AG08396 (cell line): ENCODE measurements at places on chromosomes 16 and 17.
A peak's percentile ranks its signal among the peaks of the same experiment; 100 is the strongest.

- DNase-seq = no peak
These were observed 4.7 kb downstream of the VAC14 start for GRCh38 chr16:70796301-70796700.

DNA sequence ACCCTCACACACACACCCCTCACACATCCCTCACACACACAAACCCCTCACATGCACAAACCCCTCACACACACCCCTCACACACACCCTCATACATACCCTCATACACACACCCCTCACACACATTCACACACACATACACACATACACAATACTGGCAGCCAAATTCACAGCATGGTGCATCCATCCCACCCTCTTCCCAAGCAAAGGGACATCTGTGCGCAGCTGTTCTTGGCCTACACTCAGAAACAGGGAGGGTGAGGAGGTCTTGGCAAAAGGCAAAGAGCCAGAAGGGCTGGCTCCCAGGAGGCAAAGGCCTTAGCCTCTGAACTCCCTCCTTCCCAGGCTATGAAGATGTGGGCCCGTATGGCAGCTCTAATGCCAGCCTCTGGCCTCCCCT lies 23.4 kb downstream of the C17orf67 start:
- no peak for DNase-seq

DNA sequence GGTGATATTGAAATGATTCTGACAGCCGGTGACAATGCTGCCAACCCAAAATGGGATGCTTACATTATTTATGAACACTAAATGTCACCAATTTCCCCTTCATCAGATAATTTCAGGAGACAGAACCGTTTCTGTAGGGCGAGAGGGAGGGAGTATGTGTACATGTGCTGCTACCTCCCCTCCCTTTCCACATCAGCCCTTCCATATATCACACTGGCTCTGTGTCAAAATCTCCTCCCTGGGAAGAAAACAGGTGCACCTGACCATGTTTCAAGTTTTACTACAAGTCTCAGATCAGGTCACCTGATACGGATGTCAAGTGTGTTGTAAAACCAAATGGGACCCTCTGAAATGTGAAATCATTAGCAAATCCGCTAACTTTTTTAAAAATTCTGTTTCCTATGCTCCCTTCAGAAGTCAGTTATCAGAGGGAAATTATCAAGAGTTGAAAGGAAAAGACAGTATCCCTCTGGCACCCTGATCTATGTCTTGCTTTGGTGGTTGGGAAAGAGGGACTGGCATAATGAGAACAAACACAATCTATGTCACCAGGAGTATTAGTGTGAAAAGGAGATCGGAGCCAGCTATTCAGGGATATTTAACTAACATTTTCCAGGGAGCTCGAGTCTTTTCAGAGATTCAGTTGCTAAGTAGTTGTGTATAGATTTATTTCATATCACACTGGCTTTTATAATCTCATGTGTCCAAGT lies 1002.3 kb upstream of the CDH8 start:
- no peak for DNase-seq

- no peak for DNase-seq
These were observed 10.9 kb upstream of the WSB1 start for GRCh38 chr17:27283060-27283459.

DNA sequence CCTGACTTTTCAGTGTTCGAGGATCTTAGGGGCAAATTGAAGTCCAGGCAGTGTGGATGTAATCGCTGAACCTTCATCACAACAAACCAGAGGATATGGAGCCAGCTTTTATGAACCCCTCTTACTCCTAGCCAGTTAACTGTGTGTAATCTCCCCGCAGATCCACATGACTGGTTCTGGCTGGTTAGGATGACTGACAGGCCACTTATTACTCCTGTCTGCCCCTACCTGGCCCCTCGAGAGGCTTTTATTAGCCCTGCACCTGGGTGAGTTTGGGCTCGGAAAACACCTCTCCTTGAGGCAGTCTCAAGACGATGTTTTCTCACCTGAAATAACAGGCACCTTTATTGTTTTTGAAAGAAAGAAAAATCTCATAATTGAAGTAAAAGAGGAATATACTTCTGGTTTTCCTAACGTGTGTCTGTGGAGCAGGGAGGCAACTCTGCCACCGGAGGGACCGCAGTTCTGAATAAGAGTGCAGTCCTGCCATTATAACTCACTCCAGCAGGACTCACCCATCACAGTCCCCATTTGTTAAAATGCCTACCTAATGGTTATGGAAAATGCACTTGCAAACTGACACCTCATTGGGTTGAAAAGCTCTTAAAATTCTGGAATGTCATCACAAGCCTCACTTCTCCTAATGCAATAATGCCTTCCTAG lies 291.9 kb upstream of the N4BP1 start:
- DNase-seq = peak; percentile 37
